Breast epithelium (tissue), 4 donors: ENCODE measurements at places on chromosomes 1 and 21.

DNA sequence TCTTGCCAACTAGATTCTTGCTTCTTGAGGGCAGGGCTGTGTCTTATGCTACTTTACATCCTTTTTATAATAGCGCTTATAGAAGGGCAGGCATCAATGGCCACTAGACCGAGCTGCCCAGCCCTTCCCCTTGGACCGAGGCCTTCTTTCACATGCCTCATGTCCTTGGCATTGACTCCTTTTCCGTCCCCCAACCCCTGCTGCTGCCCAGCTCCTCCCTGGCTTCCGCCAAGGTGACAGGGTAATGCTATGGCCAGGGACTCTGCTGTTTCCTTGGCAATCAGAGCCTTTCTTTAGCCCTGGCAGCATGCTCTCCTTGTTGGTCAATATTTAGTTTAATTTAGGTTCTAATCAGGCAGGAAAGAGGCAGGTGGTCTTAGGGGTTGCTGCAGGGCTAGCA lies 48.2 kb downstream of the DDX20 start:
- DNase-seq, result no peak

DNA sequence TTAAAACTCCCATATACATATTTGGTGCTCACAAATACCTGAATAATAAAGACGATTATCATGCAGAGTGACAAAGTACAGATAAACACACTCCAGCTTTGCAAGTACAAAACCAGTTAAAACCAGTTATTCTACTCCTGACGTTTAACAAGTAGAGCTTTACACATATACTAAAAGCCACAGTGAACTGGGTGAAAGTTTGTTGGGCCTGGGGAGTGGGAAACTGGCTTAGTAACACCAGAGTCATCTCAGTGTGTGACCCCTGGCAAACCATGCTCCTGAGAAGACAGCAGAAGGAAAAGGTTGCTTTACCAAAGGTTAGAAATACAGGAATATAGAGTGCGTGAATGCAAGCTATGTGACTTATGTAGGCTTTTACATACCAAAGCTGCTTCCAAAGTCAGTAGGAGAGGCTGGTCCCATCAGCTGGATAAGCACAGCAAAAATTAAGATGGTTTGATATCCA lies 148.1 kb downstream of the NRIP1 start:
- DNase-seq, result no peak

- no peak for DNase-seq
Observed at GRCh38 chr1:66618390-66618789, 84.4 kb downstream of the SGIP1 start.

- DNase-seq, result no peak
Observed at GRCh38 chr1:2230781-2231531, 2.8 kb downstream of the SKI start.

DNA sequence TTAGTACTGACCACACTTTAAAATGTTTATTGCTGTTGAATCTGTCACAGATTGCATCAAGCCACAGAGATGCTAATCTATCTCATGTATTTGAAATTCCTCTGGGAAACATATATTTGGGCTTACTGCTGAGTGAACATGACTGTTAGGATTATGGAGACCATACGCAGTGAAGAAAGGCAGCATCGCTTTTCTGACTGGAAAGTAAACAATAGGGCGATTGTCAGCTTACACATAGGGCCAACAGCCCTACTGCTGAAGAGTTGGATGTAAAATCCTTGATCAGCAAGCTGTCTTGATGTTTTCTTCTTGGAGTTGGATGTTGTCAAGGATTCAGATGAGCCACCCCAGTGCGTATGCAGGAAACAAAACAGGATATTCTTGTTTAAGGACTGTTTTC lies 368.7 kb upstream of the ADGRL2 start:
- no peak for DNase-seq

DNA sequence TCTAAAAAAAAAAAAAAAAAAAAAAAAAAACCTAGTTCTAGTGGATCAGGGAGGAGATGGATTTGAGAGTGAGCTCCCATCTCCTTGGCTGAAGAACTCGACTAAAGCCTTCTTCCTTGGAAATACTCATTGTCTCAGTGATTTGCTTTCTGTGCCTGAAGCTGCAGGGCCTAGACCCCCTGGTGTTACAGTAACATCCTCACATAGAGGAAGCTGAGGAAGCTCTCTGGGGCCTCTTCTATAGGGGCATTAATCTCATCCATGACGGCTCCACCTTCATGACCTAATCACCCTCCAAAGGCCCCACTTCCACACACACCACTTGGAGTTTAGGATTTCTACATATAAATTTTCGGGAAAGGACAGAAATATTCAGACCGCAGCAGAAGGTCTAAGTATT lies 95.9 kb upstream of the ETS2 start:
- DNase-seq, result no peak

DNA sequence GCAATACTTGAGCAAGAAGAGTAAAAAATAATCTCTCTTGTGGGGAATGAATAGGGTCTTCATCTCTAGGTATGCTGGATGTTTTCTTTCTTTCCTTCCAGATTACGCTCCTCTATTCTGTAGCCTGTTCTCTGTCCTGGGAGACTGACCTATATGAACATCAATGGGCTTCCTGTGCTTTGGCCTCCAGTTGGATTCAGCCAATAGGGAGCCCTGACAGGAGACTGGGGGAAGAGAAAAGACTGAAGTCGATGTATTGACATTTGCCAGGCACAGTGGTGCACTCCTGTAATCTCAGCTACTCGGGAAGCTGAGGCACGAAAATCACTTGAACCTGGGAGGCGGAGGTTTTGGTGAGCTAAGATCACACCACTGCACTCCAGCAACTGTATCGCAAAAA lies 17.6 kb downstream of the SEMA6C start:
- no peak for DNase-seq

DNA sequence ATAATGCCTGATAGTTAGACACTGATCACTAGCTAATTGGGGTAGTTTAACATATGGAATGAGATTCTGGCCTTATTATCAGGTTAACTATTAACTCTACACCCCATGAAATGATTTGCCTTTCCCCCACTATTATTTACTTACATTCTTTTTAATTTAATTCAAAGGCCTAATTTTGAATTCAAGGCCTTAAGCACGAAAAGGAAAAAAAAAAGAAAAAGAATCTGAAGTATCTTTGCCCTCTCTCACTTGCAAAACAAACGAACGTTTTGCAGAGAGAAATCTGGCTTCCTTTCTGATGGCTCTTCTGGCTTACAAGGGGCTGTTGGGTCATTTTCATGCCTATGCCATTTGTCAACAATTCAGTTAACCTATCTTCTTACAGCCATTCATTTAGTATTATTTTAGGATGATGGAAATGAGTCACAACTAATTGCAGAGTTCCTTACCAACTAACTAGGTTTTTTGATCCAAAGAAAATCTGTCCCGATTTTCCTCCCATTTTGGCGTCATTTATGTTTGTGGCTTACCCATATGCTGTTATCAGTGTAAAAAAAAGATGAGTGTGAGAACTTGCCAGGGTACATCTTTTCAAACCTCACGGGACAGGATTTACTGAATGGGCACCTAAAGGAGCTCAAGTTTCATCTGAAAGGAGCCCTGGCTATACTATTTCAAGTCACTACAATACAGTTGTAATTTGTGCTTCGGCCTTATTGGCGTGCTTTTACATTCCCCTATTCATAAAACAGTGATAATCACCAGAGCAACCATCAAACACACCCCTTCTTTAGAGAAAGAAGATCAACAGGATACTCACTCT lies 1.9 kb upstream of the ERRFI1 start:
- DNase-seq, result no peak

GRCh38 chr1:184270556-184270955 lies 116.3 kb upstream of the C1orf21 start:
- no peak for DNase-seq

DNA sequence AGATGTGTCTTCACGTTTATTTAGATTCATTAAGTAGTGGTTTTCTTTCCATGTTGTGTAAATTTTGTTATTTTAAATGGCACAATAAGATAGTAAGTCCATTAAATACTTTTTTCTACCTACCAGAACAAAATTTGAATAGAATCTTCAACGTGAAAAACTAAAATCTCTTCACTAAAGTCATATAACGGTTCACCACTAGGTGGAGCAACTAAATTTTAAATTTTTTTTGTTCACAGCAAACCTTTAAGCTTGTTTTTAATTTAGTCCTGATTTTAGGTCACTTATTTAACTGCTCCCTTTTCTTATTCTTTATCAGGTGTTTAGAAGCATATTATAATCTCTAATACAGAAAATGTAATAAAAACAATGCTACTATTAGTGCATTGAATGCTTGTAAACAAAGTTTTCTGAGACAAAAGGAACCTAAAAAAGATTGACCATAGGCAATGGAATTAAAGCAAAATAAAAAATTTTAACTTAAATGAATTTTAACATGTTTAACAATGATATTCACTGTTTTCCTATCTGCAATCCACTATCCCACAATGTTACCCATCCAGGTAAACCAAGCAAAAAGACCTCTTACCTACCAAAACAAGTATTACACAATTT lies 28.3 kb upstream of the PKN2 start:
- DNase-seq, result no peak

DNA sequence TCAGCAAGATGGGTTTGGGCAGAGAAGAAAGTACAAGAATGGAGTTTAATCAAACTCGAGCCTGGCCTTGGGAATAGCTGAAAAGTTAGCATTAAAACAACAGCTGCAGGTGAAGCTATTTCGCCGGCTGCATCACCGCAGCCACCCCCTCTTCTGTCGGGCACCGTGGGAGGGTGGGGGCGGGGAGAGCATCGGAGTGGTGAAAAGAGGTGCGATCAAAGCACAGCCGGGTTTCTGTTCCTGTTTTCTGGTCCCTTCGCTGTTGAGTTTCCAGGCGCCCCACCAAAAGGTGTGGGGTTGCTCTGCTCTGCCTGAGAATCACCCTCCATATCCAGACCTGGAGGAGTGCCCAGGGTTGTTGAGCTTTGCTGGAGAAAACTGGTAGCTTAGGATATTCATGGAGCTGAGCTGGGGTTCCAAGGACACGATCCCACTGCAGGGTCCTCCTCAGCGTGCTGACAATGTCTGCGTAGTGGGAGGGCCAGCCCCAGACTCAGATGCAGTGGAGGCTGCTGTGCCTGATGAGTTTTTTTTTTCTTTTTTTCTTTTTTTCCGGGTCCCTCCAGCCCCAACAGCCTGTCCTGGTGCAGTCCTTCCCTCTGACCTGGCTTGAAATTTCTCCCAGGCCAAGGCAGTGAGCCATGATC lies 127.5 kb upstream of the C1orf174 start:
- no peak for DNase-seq

- no peak for DNase-seq
Observed at GRCh38 chr1:28374297-28374696, 4.8 kb downstream of the PHACTR4 start.

- no peak for DNase-seq
Observed at GRCh38 chr1:9859281-9860014, 35.7 kb upstream of the CLSTN1 start.

- DNase-seq, result no peak
Observed at GRCh38 chr1:99749504-99750347, 16.7 kb downstream of the FRRS1 start.

GRCh38 chr1:82478916-82479315 lies 678.2 kb downstream of the ADGRL2 start:
- DNase-seq, result no peak

GRCh38 chr1:203380420-203381150 lies 29.7 kb upstream of the FMOD start:
- no peak for DNase-seq

GRCh38 chr1:183450093-183450492 lies 22.2 kb upstream of the SMG7 start:
- DNase-seq, result no peak

DNA sequence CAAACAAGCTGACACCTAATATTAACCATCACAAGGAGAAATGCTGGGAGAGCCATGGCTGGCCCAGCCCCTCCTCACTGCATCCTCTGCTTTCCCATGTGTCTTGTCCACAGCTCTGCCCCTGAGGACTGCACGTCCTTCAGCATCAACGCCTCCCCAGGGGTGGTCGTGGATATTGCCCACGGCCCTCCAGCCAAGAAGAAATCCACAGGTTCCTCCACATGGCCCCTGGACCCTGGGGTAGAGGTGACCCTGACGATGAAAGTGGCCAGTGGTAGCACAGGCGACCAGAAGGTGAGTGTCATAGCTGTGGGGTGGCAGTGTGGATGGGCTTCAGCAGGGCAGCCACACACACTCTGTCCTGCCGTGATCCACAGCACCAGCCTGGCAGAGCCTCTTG lies 22.9 kb downstream of the PADI4 start:
- no peak for DNase-seq

- no peak for DNase-seq
Observed at GRCh38 chr1:4523551-4523950, 130.9 kb upstream of the AJAP1 start.
